ENCODE measurements at places on chromosomes 1 and 21.

DNA sequence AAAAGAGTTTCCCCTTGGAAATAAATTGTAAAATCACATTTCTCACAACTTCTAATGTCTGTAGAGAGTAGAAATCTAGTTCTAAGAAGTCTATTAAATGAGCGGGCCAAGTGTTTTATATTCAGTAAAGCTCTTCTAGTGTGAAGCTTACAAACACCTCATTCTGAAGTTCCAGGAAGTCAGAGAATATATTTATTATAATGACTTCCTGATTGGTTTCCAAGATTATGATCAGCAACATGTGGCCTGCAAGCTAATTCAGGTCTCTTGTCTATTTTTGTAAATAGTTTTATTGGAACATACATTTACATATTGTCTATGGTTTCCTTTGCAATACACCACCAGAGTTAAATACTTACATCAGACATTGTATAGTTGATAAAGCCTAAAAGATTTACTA lies 603.9 kb downstream of the AMY1C start:
- DNase-seq = no peak

- no peak for DNase-seq
Measured at GRCh38 chr21:24716281-24716918, 890.9 kb downstream of the MRPL39 start.

DNA sequence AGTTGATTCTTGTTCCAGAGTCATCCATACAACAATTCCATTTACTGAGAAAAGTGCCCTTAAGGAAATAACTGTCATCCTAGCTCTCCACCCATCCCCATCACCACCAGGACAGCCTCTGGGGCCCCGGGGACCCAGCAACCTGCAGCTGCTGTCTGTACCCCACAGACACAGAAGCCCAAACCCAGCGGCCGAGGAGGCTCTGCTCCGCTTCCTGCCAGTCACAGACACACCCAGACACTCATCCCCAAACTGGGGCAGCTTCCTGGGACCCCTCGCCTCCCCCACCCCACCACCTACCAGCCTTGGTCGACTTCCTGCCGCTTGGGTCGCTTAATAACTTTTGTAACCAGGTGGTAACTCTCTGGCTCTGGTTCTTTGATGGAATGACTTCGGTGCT lies 121.6 kb upstream of the SLC25A33 start:
- DNase-seq = no peak

DNA sequence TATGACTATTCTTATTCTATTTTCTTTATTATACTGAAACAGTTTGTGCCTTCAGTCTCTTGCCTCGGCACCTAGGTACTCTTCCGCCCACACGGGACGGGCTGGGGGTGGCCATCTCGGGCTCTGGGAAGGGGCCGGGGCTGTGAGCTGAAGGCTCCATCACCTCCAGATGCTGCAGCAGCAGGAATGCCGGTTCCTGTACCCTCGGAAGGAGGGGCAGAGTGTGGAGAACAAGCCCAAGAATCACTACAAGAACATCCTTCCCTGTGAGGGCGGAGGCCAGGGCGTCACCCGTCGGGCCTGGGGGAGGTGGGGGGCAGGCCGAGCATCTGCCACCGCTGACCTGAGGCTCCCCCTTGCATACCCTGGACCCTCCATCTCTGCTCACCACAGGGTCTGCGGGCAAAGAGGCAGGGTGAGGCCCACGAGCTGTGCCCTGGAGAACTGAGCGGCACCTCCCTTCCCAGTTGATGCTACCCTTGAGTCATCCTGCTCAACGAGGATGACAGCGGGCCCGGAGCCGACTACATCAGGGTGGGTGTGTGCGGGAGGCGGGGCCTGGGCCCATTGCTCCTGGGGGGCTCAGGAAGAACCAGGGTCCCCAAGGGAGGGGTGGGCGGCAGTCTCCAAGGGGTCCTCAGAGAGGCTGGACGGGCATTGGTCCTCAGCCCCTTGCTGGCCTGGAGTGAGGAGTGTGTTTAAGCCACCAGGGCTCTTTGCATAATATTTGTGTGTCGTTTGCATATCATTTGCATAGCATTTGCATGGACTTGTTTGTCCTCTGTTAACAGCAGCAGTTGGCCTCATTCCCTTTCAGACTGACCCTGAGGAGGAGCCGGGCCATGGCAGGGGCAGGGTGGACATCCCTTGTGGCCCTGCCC lies 7.5 kb downstream of the RNF223 start:
- DNase-seq = no peak

- DNase-seq = no peak
Measured at GRCh38 chr21:45091550-45092322, 17.4 kb downstream of the ADARB1 start.
